Activated naive CD8-positive, alpha-beta T cell treated with anti-CD3 and anti-CD28 coated beads for 36 hours (primary cell): ENCODE measurements at places on chromosomes 11 and 22.

DNA sequence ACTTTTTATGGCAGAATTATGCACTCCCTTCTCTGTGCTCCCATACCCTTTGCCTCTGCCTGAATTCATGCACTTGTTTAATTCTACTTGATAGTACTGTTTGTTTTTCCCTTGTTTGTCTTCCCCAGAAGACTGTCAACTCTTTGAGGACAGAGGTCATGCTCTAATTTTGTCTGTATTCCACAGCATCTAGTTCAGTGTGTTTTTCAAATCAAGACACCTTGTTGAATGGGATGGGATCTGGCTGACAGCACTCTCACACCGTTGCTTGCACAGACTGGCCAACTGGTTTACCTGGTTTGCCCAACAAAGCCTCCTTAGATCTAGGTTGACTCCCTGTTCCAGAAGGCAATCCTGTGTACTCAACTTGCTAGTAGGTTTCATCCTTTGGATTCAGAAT, 121.2 kb upstream of the TIMP3 start:
- no peaks in the 10 kb centered on the region for H3K4me1 ChIP-seq
- H3K27ac ChIP-seq = no peak overlapping the region
- H3K27me3 ChIP-seq = peaks cover 13% of the 10 kb centered on the region
- DNase-seq = no peak
- H3K4me3 ChIP-seq = no peak overlapping the region

- no peak overlapping the region for H3K27ac ChIP-seq
- no peaks in the 10 kb centered on the region for H3K36me3 ChIP-seq
- peaks cover 2% of the 10 kb centered on the region for H3K4me1 ChIP-seq
- no peaks in the 10 kb centered on the region for H3K27me3 ChIP-seq
- H3K4me3 ChIP-seq = no peak overlapping the region
- no peak for DNase-seq
Observed at GRCh38 chr11:73326929-73327811, 19.1 kb downstream of the ARHGEF17 start.

- H3K4me3 ChIP-seq = no peak overlapping the region
- no peak overlapping the region for H3K27ac ChIP-seq
- no peak for DNase-seq
- H3K27me3 ChIP-seq = no peaks in the 10 kb centered on the region
Observed at GRCh38 chr11:12402691-12403120, 25.3 kb downstream of the PARVA start.

DNA sequence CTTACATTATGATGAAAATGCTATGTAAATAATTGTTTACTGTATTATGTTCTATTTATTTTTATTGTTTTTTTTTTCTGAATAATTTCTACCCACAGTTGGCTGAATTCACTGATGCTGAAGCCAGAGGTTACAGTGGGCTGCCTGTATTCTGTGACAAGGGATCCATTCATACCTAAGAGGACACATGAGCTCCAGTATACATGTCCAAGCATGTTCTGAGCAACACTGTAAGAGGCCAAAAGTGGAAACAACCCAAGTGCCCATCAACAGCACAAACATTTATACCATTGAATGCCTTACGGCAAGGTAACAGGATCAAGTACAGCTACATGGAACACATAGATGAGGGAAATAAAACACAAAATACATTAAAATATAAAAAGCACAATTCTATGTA, 1.4 kb upstream of the SRSF8 start:
- H3K27me3 ChIP-seq = peaks cover 5% of the 10 kb centered on the region
- H3K4me1 ChIP-seq = peaks cover 14% of the 10 kb centered on the region
- no peak overlapping the region for H3K27ac ChIP-seq
- H3K36me3 ChIP-seq = peaks cover 7% of the 10 kb centered on the region

DNA sequence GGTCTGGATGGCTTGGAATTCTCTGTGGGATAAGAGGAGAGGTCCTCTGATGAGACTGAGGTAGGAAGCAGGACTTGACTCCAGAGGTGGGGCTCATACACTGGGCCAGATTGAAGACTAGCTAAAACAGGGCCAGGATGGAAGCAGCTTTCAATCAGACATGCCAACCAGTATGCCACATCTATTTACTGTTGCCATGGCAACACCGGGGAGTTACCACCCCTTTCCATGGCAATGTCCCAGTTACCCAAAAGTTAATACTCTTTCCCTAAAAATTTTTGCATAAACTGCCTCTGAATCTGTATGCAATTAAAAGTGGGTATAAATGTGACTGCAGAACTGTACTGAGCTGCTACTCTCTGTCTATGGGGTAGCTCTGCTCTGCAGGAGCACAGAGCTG, 247.5 kb upstream of the ZBED5 start:
- no peak overlapping the region for H3K4me3 ChIP-seq
- no peak overlapping the region for H3K27ac ChIP-seq
- DNase-seq = no peak
- no peaks in the 10 kb centered on the region for H3K36me3 ChIP-seq

DNA sequence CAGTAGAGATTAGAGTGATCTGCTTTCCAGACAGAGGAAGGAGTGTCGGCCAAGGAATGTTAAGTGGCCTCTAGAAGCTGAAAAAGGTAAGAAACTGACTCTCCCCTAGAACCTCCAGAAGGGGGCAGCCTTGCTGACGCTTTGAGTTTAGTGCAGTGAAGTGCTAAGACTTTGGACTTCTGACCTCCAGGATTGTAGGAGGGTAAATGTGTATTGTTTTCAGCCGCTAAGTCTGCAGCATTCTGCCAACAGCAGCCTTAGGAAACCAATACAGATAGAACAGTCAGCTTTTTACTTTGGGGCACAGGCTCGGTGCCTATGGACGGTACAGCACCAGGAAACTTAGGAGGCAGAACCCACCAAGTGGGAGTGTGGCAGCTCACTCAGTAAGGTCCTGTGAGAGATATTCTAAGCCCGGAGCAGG, 3.6 kb upstream of the TBC1D22A start:
- peaks cover 36% of the 10 kb centered on the region for H3K36me3 ChIP-seq
- H3K27me3 ChIP-seq = no peaks in the 10 kb centered on the region
- H3K27ac ChIP-seq = peak overlapping the region; percentile 28
- DNase-seq = peak; percentile 40

DNA sequence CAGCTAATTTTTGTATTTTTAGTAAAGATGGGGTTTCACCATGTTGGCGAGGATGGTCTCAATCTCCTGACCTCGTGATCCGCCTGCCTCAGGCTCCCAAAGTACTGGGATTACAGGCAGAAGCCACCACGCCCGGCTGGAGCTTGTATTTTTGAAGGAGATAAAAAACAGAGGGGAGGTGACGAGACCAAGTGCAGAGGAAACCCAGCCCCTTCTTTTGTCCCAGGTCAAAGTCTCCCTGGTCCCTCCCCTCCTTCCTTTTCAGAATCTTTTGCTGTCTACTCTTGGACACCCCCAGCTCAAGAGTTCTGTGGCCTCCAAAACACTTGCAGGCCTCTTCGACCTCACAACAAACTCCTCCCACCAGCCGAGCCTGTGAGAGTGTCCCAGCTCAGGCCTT, 12.2 kb upstream of the TMEM184B start:
- no peak for DNase-seq
- no peaks in the 10 kb centered on the region for H3K27me3 ChIP-seq
- no peak overlapping the region for H3K27ac ChIP-seq
- H3K36me3 ChIP-seq = no peaks in the 10 kb centered on the region
- no peak overlapping the region for H3K4me3 ChIP-seq
- H3K4me1 ChIP-seq = no peaks in the 10 kb centered on the region

GRCh38 chr22:19037282-19038163, 84.7 kb downstream of the DGCR2 start:
- DNase-seq = no peak
- peaks cover 2% of the 10 kb centered on the region for H3K4me1 ChIP-seq
- no peak overlapping the region for H3K4me3 ChIP-seq
- H3K27ac ChIP-seq = no peak overlapping the region

DNA sequence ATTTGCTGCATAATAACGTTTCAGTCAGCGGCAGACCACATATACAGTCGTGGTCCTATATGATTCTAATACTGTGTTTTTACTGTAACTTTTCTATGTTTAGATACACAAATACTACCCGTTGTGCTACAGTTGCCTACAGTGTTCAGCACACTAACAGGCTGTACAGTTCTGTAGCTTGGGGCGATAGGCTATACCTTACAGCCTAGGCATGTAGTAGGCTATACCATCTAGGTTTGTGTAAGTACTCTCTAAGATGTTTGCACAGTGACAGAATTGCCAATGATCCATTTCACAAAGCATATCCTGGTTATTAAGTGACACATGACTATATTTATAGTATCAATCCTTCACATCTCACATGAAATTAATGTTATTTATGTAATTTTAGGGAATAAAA, 78.2 kb downstream of the YAP1 start:
- peaks cover 9% of the 10 kb centered on the region for H3K27me3 ChIP-seq
- no peaks in the 10 kb centered on the region for H3K4me1 ChIP-seq
- H3K27ac ChIP-seq = no peak overlapping the region
- no peaks in the 10 kb centered on the region for H3K36me3 ChIP-seq
- H3K4me3 ChIP-seq = no peak overlapping the region

GRCh38 chr11:32794439-32794838, at the start of gene CCDC73:
CCDC73 (minus strand) TSS chr11:32794662; CDS start chr11:32760243, 34,419 bp downstream.
- DNase-seq = no peak
- H3K36me3 ChIP-seq = no peaks in the 10 kb centered on the region
- H3K4me1 ChIP-seq = peaks cover 3% of the 10 kb centered on the region

DNA sequence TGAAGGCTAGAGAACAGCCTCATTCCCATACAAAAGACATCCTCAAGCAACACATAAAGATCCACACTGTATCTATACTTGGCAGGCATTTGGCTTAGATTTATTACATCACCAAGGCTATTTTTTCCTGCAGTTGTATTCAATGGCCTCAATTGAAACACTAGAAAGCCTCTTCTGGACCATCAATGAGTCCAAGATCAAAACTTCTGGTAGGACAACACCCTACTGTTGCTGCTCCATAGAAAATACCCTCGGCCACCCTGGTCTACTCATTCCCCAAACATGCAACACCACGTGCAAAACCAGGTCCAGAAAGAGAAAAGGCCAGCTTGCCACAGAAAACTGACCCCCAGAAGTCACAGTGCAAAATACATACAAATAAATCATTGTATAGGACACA, 56.9 kb upstream of the CADM1 start:
- H3K27me3 ChIP-seq = peaks cover 6% of the 10 kb centered on the region
- H3K27ac ChIP-seq = no peak overlapping the region
- H3K36me3 ChIP-seq = no peaks in the 10 kb centered on the region
- DNase-seq = no peak
- H3K4me3 ChIP-seq = no peak overlapping the region

DNA sequence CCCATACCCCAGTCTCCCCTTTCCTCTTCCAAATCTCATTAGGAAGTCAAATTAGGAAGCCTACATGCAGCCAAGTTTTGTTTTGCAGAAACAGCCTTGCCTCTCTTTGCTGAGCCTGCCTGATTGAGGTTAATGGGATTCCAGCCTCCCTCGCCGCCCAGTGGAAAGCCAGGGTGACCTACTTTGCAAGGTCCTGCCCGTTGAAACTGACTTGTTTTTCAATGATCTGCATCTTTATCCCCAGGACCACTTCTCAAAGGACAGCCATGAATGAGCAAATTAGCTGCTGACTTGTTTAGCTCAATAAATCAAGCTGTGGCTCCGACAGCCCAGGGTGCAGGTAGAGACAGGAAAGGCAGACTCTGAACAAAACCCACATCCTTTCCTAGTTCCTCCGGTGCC, 110.4 kb downstream of the RRAS2 start:
- no peaks in the 10 kb centered on the region for H3K27me3 ChIP-seq
- DNase-seq = no peak
- no peak overlapping the region for H3K27ac ChIP-seq
- no peaks in the 10 kb centered on the region for H3K36me3 ChIP-seq

DNA sequence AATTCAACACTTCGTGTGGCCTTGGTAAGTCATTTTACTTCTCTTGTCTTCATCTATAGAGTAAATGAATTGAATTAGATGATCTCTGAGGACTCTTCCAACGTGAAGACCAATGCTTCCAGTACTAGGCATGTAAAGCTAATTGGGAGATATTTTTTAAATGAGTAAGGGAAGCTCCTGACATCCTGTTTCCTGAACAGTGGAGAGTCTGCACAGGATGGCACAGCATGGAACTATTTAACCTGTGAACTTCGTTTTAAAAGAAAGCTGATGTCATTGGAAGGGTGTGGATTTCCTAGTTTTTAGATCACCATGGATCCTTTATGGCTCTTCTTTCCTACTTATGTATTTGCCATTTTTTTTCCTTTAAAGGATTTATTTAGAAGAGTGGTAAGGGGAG, 48.4 kb upstream of the HSD17B12 start:
- no peak overlapping the region for H3K4me3 ChIP-seq
- no peaks in the 10 kb centered on the region for H3K36me3 ChIP-seq
- peaks cover 2% of the 10 kb centered on the region for H3K4me1 ChIP-seq
- H3K27ac ChIP-seq = no peak overlapping the region
- peaks cover 72% of the 10 kb centered on the region for H3K27me3 ChIP-seq
- no peak for DNase-seq

GRCh38 chr11:65111744-65112545, at the start of gene TM7SF2:
TM7SF2 (plus strand) TSS chr11:65111872; CDS start chr11:65112016, 144 bp downstream.
- peak; percentile 95 for DNase-seq
- peaks cover 44% of the 10 kb centered on the region for H3K4me1 ChIP-seq
- peaks cover 17% of the 10 kb centered on the region for H3K36me3 ChIP-seq
- H3K27ac ChIP-seq = peak within 1 kb of the TSS; percentile 83

DNA sequence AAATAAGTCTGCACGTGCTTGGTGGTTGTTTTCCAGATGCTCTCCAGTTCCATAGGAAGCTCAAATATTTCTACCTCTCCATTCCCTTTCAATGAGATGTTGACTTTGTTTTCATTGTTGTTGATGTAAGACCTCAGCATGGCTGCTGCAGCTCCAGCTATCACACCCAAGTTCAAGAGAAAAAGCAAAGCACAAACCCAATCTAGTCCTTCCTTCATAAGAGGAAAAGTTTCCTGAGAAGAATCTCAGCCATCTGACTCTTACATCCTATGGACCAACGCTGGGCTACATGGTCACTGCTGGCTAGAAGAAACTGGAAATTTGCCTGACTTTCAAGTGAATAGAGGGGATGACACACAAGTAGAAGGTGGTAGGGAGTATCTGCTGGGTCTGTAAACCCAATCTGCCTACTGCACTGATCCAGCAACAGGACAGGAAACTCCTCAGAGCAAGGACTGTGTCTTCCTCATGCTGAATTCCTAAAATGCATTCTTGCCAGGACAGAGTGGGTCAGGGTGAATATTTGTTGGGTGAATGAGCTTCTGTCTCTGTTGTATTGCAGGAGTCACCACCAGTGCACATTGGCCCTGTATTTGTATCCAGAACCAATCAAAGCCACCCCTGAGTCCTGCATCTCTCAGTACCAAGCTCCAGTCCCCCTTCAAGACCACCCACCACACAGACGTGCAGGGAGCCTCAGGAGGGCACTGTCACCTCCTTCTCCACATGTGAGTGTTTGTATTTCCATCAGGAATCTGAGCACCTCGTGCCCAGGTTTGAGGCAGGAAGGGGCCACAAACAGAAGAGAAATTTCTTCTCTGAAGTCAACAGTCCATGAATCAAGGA, 118.0 kb upstream of the IGLL5 start:
- H3K4me1 ChIP-seq = peaks cover under 1% of the 10 kb centered on the region
- H3K4me3 ChIP-seq = no peak overlapping the region
- H3K36me3 ChIP-seq = no peaks in the 10 kb centered on the region
- no peak for DNase-seq
